DMS53 (cell line): ENCODE measurements at places on chromosomes 6 and 20.

GRCh38 chr6:99017150-99017549 lies 69.4 kb upstream of the FBXL4 start:
- DNase-seq, result no peak

GRCh38 chr20:52787962-52788361 lies 184.2 kb upstream of the TSHZ2 start:
- DNase-seq, result no peak

- no peak for DNase-seq
Observed at GRCh38 chr6:3762359-3762758, 10.8 kb upstream of the PXDC1 start.

- no peak for DNase-seq
Observed at GRCh38 chr6:146578054-146578453, 20.7 kb upstream of the ADGB start.

DNA sequence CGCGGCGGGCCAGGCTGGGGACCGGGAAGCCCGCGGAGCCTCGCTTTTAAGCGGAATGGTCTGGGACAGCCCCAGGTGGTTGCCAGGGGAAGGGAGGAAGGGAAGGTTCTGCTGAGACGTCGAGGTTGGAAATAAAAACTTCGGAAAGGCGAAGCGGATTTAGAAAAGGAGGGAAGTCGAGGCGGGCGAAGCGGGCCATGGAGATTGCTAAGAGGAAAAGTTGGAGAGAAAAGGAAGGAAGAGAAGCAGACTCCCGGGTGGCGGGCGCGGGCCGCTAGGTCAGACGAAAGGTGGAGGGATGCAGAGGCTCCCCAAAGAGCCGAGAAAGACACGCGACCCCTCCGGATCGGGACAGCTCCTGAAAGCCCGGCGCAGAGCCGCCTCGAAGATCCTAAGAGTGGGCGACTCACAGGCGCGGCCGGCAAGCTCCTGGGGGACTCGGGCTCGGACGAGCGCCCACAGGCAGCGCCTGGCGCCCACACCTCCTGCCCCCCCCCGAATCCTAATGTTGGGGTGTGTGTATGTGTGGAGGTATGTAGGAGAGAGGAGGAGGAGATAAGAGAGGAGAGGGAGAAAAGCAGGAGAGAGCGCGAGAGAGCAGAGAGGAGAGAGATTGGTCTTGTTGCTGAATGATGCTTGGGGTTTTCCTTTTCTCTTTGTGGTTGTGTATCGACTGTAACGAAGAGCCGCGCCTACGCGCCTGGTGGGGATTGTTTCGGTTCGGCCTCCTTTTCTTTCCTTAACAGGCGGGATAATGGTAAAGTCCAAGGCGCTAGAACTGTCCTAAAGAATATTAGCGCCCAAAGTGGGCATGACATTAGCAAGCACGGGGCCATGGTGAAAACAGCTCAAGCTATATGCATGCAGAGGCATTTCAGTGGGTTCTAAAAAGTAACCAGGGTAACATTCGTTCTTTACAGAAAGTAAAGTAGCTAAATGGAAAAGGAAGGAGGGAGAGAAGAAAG lies 1.5 kb downstream of the TFAP2B start:
- DNase-seq, result peak; percentile 67

DNA sequence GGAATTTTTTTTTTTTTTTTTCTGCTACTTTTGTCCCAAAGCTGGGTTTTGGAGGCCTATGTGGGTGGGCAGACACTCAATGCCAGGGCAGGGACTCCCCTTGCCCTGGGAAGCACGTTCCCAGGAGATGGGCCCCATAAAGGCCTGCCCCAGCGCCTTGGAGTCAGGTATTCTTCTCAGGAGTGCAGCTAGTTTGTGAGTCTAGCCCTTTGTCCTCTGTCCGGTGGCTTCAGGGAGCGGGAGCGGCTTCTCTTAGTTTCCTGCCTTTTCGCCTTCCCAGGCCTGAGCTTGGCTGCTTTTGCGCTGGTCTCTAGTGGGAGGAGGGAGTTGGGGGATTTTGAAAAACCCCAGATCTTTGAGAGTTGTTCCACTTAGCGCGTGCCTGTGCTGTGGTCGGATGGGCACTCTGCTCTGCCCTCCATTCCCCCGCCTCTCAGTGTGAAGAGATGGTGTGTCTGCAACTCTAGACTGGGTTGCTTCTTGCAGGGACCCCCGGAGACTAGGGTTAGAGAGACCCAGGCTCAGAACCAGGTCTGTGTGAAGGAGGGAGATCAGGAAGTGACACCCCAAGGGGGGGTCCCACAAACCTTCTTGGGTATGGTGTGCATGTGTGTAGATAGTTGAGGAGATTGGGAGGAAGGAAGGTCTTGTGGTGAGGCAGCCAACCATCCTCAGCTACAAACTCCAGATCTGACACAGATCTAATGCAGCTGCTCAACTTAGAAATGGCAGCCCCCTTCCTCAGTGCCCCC lies 1.3 kb downstream of the PLCG1 start:
- peak; percentile 25 for DNase-seq

GRCh38 chr6:81744131-81744530 lies 8.3 kb downstream of the TENT5A start:
- DNase-seq, result no peak

GRCh38 chr6:148840256-148840655 lies 93.4 kb downstream of the UST start:
- DNase-seq, result no peak

DNA sequence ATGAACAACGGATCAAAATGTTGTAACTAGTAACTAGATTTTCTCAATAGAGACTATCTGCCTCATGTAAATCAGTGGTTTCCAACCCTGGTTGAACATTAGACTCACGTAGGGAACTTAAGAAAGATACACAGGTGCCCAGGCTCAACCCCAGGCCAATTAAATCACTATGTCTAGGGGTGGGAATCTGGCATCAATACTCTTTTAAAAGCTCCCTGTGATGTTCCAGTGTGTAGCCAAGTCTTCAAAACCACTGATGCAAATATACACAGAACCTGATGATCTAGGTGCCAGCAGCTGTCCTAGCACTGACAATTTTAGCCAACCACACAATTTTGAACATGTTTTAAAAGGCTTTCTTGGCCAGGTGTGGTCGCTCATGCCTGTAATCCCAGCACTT lies 128.7 kb downstream of the TBC1D32 start:
- no peak for DNase-seq

DNA sequence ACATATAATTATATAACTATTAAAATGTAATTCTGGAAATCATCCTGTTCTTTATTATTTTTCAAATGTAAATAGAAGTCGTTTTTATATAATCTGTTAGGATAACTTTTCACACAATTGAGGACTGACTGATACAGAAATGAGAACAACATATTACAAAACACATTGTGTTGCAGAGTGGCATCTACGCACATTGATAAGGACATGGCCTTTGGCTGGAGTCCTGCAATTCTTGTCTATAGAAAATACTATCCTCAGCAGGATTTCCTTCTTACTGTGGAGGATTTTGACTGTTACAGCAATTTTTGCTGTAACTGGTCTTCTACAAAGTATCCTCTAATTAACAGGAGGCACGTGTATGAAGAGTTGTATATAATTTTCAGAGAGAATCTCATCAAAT lies 19.8 kb downstream of the SH3BGRL2 start:
- DNase-seq, result no peak

DNA sequence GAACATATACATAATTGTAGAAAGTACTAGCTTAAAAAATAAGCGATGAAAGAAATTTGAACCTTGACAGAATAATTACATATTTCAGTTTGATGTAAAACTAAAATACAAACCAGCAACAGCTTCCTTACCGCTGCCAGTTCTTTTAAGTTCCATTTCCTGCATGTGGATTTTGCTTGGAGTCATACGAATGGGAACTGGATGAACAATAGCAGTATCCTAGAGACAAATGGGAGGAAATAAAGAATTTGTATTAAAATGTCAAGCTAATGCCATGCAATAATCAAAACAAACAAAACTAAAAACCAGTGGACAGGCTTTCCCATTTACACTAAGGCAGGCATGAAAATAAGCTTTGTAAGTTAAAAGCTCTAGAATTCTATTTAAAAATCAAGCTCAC lies 67.1 kb downstream of the REPS1 start:
- no peak for DNase-seq

DNA sequence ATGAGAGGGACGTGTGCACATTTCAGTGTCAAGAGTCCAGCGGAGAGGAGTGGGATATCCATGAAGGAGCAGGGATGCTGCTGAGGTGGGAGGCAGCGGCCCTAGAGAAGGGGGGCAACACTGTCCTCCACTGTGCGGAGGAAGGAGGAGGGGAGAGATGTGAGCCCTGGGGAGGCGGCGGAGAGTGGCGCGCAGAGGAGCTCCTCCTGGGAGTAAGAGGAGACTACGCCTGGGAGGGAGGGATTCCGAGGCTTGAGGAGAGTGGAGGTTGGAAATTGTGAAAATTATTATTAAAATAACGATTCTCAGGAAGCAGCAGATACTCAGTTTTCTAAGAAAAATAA lies 142.7 kb downstream of the CEP57L1 start:
- DNase-seq, result no peak

DNA sequence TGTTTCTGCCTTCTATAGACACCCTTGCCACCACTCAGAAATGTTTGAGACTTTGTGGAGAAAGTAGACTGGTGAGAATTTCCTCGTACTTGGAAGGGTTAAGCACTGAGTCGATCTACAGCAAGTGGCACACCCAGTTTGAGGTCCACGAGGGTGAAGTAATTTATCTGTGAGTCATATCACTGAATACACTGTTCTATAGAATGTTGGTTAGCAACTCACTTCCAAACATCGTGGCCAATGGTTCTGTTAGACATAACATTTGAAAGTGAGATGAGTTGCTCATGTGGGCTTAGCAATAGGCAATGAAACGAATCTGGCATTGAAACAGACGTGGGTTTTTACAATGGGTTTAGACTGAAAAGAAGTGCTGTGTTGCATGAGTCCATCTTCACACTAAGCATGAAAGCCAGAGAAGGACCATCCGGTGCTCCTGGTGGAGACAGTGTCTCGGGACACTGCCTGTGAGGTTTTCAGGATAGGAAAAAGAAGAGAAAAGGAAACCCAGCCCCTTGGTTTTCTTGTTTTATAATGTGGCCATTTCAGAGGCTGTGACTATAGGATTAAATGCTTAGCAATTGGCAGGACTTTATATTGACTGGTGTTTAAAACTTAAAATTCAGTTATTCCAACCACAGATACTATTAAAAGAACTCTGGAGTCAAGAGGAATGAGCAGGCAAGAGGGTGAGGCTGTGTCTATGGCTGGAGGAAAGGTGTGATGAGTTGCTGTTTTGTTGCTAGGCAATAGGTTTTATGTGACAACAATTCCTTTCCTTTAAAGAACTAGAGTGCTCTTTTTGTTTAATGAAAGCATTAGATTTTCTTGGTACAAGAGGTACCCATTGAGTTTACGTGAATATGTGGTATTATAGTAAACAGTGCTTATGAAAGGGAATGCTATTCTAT lies 31.0 kb upstream of the EZR start:
- DNase-seq, result peak; percentile 75

DNA sequence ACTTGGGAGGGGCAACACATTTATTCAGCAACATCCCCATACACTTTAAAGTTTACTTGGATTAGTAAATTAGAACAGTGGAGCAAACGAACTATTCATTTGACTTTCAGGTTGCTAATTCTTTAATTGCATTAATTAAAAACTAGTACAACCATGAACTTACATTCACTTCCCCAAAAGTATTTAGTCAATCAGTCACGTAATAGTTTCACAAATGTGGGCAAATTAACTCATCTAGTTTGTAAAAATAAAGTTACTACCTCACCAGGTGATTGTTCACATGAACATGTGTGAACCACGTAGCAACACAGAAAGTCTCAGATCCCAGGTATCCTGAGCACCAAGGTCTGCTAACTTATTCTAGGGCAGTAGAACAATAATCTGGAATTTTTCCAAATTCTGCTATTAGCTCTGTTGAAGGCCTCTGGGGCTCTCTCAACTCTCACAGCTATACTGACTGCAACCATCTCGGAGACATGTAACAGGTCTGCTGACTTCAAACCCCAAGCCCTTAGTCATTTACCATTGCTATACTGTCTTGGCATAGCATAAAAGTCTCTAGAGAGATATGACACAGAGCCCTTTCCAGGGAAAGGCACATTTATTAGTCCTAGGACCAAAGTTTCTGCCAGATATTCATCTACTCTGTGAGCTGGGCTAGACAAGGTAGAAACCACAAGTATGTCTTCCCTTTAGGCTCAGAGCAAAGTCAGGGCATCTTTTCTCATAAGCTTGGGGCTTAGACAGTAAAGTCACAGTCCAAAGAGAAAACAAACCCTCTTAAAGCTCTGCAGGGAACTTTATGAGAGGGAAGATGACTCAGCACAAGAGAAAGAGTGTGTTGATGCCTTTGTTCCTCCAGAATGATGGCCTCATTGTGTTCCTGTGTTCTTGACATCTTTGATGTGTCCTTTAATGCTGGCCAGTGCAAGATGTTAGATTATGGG lies 50.9 kb upstream of the CCDC28A start:
- peak; percentile 47 for DNase-seq

GRCh38 chr6:82597201-82597600 lies 233.6 kb downstream of the TPBG start:
- peak; percentile 24 for DNase-seq

- DNase-seq, result no peak
Observed at GRCh38 chr6:40856271-40856670, 182.8 kb downstream of the UNC5CL start.

- no peak for DNase-seq
Observed at GRCh38 chr6:63716169-63716568, 80.6 kb downstream of the PHF3 start.

GRCh38 chr6:154661768-154662167 lies 71.4 kb upstream of the SCAF8 start:
- no peak for DNase-seq

GRCh38 chr6:38436726-38437465 lies 202.8 kb downstream of the BTBD9 start:
- peak; percentile 27 for DNase-seq

- DNase-seq, result no peak
Observed at GRCh38 chr20:10706460-10706811, 32.6 kb upstream of the JAG1 start.

DNA sequence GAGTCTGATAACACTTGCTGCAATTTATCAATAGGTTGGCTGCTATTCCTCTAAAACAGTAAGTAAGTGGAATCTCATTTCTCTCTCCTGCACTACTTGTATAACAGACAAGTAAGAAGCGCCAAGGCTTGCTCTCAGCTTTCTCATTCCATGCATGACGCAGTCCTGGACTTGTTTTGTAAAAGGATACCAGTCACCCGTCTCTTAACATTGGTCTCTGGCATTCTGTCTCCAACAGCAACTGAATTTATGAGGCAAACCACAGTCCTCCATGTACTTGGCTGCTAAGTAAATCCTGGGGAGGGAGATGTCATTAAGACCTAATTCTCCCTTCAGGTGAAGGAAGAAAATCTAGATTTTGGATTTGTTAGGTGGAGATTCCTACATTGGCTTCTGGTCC lies 115.4 kb downstream of the OPN5 start:
- DNase-seq, result no peak

- DNase-seq, result no peak
Observed at GRCh38 chr6:129104131-129104530, 221.2 kb downstream of the LAMA2 start.

GRCh38 chr6:127092466-127092865 lies 26.0 kb upstream of the RSPO3 start:
- DNase-seq, result no peak

- no peak for DNase-seq
Observed at GRCh38 chr6:156865019-156865629, 87.9 kb downstream of the ARID1B start.

DNA sequence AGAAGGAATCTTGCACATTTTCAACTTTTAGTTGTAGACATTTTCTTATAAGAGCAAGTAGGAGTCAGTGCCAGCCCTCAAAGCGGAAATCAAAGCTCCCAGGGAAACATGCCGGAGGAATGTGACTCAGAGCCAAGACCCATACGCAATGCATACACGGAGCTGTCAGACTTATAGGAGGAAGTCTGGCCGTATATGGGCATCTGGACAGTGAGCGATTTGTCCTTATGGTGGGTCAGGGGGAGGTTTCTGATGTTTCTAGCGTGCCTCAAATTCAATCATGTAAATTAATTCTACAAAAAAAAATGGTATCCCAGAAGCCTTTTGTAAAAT lies 3.6 kb upstream of the CCN2 start:
- DNase-seq, result no peak
